ENCODE measurements at places on chromosomes 12 and 14. TPM values are rescaled to one million over a fixed set of nuclear protein-coding genes. Genes with fewer than 3 reads are reported as not detected.

Gene RDH11
- 23.8 TPM for total RNA-seq

Gene NANOG
- total RNA-seq = not detected

Gene NKX2-1
- not detected for total RNA-seq

Gene CLEC7A
- total RNA-seq = not detected

Gene PRH2
- total RNA-seq = not detected

Gene TCL1B
- total RNA-seq = not detected

Gene DENR
- 19.7 TPM for total RNA-seq

Gene TEX52
- total RNA-seq = not detected

Gene TAS2R9
- not detected for total RNA-seq

Gene SRRM4
- total RNA-seq = not detected

Gene NXPH4
- total RNA-seq = 1.2 TPM

Gene WNT1
- not detected for total RNA-seq

Gene TPPP2
- total RNA-seq = not detected

Gene M6PR
- total RNA-seq = 153 TPM

Gene DYNLL1
- total RNA-seq = 685 TPM

Gene SYNE3
- total RNA-seq = 2.8 TPM

Gene NPFF
- not detected for total RNA-seq

Gene KRT76
- not detected for total RNA-seq

Gene SMAGP
- 20.1 TPM for total RNA-seq

Gene PA2G4
- total RNA-seq = 467 TPM

Gene MYO1A
- total RNA-seq = not detected

Gene PAH
- 0.36 TPM for total RNA-seq

Gene RIMBP2
- total RNA-seq = not detected

Gene TAS2R13
- total RNA-seq = not detected

Gene CIDEB
- total RNA-seq = not detected

Gene B4GALNT1
- total RNA-seq = 13.9 TPM

All from MG63 (cell line).